ENCODE measurements at places on chromosomes 4 and X.

- DNase-seq = no peak
Observed at GRCh38 chrX:120036704-120037103, 40.8 kb downstream of the RHOXF2B start.

DNA sequence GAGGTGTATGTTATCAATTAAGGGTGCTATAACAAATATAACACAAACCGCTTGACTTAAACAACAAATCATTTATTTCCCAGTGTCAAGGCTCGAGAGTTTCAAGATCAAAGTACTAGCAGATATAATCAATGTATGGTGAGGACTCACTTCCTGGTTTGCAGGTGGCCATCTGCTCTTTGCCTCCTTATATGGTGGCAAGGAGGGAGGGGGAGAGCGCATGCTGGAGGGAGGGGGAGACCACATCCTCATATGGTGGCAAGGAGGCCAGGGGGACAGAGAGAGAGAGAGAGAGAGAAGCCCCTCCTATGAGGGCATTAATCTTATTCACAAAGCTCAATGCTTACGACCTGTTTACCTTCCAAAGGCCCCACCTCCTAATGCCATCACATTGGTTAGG, 372.3 kb upstream of the SPOCK3 start:
- DNase-seq = no peak

DNA sequence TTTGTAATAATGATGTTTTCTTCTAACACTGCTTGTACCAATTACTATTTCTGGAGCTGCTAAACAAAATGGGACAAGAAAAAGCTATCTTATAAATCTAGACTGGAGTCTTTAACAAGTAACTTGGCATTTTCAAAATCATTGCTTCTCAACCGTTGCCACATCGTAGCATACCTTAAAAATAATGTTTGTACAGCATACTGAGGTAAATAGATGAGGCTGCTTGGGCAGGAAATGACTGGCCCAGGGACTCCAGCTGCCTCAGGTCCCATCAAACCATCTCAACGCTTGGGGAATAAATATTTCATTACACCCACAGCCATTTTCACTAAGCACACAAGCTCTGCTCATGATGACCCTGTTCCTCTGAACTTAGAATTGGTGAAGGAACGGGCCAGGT, 115.1 kb downstream of the SPANXA1 start:
- no peak for DNase-seq

DNA sequence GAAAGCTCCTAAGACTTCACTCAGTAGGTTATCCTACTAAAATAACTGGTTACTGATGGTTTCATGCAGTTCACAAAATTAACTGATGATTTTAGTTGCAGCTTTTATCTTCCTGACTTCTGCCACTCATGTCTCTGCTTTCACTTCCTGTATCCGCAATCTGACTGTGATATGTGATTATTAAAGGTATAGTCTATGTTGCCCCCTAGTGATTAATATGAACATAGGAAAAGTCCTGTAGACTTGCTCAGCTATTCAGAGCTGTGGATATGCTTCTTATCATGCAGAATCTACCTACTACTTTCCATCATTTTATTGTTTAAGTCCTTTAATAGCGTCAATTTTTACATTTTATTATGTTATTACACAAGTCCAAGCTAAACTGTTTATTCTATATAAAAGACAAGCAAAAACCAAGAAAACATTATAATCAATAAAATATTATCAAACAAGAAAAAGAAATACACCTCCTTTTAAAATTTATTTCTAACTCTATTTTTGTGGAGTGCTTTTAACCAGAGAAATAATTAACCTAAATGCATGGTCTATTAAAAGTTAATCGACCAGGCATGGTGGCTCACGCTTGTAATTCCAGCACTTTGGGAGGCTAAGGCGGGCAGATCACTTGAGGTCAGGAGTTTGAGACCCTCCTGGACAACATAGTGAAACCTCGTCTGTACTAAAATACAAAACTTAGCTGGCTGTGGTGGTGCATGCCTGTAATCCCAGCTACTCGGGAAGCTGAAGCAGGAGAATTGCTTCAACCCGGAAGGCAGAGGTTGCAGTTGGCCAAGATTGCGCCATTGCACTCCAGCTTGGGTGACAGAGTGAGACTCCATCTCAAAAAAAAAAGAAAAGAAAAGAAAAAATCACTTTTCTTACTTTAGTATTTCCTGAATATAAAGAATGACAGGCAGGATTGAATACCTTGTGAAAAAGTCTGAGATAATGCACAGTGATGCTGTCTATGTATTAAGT, 40.4 kb upstream of the TLR2 start:
- no peak for DNase-seq

GRCh38 chrX:107676559-107677378, 48.5 kb downstream of the PRPS1 start:
- peak; percentile 2 for DNase-seq

- DNase-seq = no peak
Observed at GRCh38 chrX:140050906-140051305, 85.6 kb upstream of the CXorf66 start.

DNA sequence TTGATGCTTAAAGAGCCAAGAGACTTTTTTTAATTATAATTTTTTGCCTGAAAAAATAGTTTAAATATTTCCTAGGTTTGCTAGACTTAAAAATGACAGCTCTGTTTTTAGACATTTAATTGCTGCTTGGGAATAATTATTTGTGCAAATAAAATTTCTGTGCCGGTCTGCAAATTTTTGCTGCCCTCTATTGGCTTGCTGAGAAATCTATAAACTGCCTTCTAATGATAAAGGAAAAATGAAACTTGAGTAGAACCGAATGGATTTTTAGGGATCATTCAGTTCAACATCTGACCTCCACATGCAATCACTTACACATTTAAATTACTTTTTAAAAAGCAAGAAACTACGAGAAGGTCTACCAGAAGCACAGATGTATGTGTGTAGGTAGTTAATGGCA, 434.0 kb downstream of the FAM133A start:
- DNase-seq = no peak

DNA sequence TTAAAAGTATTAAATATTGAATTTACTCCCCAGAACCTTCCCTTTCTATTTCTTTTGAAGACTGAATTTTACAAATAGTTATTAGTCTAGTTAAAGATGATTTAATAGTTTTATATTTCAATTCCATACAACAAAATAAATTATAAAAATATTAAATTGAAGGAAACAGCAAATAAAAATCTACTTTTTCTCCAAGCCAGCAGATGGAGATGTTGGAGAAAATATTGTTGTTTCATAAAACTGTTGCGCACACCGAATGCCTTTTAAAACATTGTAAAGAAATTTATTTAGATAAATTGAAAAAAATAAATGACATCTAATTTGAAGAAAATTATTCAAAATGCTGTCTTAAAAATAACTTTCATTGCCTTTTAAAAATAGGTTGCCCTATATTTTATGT, 5.5 kb downstream of the GRIA2 start:
- DNase-seq = no peak

GRCh38 chr4:140595065-140595464, 26.3 kb upstream of the UCP1 start:
- no peak for DNase-seq

GRCh38 chrX:120456973-120457372, 12.1 kb downstream of the LAMP2 start:
- DNase-seq = no peak

DNA sequence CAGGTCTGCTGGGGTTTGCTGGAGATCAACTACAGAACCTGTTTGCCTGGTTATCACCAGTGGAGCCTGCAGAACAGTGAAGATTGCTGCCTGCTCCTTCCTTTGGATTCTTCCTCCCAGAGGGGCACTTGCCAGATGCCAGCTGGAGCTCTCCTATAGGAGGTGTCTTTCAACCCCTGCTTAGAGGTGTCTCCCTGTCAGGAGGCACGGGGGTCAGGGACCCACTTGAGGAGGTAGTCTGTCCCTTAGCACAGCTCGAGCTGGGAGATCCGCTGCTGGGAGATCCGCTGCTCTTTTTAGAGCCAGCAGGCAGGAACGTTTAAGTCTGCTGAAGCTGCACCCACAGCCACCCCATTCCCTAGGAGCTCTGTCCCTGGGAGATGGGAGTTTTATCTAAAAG, 1806.3 kb upstream of the ADGRL3 start:
- DNase-seq = no peak

DNA sequence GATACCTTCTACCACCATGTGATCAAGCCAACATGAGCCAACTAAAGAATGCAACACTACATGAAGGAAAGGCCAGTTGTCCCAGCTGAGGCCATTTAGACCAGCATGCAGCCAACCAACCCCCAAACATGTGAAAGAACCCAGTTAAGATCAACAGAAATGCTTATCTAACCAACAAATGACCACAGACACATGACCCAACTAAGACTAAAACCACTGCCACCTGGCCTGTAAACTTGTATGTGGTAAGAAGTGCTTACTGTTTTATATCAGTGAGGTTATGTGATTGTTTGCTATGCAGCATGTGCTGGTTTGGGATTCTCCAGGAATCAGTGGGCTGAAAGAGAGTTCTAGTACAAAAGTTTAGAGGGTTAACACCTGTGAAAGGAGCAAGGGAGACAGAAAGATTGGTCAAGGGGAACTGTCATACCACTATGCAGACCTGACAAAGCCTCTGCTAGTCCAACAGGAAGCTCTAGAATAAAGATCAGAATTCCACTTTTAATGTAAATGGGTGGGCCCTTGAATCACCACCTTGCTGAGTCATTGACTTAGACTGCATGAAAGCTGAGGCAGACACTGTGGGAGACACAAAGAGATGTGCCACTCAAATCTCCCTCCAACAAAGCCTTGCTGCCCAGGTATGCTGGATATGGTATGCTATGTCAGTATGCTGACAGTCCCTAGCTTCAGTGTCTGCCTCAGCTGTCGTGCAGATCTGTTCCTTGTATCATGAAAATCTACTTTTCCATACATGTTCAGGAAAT, 6.1 kb upstream of the SH3D19 start:
- DNase-seq = no peak

DNA sequence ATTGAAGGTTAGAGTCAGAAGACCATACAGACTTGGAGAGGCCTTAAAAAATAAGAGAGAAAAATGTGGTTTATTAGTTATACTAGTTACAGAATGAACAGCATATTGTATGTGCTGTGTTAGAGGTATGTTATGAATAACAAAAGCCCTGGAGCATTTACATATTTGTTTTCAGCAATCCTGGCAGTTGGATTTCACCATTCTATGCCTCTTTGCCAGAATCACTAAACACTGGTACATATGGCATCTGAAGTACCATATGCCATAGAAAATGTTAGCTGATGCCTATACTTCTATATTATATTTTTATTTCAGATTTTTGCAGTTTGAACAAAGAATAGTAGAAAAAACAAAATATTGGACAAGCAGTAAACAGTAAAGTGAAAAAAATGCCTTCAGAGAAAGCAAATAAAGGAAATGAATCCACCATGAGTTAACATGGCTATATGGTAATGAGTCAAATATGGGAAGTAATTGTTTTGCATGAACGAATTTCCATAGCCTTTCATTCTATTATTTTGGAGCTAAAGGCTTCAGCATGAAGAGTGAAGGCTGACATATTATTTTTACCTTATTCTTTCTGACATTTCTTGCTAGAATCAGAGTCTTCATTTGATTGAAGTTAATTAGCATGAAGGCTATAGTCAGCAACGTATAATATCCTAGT, 41.9 kb upstream of the PRDM8 start:
- no peak for DNase-seq

DNA sequence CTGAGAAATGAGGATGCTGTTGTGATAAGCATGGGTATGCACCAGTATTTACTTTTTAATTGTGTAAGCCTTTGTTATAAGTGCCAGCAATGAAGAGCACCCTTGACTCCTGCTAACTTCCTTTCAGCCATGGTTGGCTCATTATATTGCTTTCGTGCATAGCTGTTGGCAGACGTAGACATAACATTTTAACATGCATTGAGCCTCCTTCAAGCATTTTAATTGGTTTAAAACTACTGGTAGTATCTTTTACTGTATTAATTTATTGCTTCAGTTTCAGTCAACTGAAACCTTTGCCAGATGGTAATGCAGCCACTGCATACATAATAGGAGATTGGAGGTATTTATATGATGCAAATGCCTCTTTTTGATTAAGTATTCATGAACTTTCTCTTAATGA, 1285.4 kb downstream of the PCDH18 start:
- DNase-seq = no peak

DNA sequence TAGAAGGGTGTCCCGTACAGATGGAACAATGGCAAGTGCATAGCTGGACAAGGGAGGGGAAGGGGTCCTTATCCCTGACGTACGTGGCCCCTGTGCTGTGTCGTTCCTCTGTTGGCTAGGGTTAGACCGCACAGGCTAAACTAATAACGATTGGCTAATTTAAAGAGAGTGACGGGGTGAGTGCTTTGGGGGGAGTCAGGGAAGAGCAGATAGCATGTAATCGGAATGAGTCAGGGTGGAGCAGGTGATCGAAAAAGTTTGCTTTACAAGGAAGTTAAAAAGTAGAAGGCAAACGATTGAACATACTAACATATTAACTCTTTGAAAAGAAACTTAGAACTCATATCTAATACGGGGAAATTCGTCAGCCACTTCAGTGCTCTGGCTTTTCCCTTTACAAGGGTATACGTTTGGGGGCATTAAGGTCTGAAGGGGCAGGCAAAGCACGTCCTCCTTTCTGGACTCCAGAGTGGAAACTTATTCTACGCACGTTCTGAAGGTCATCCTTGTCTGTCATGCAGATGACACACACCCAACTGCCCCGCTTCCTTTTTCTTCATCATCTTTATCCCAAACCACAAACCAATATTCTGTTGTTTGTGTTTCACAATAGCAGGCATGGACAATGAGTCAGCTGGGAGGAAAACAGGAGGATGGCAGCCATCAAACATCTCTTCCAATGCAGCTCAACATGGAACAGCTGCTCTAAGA, 10.2 kb upstream of the CRLF2 start:
- no peak for DNase-seq

- DNase-seq = no peak
Observed at GRCh38 chr4:121139533-121140222, 24.4 kb downstream of the TNIP3 start.

GRCh38 chr4:16516796-16517439, 290.6 kb upstream of the TAPT1 start:
- no peak for DNase-seq

DNA sequence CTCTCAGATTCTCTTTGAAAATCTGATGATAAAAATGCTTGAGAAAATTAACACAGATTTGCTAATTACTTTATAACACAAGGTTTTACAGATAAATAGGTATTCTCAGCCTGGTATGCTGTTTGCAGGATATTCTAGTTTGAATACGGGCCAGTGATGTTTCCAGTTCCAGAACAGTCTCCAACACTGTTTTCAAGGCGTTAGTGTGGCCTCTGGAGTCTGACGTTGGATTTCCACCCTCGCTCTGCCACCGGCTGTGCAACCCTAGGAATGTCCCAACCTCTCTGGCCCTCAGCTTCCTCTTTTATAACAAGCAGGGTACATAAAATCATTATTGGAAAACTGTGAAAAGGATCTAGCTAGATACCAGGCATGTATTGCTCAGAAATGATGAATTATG, 23.8 kb upstream of the CYP4V2 start:
- no peak for DNase-seq
